Activated CD8-positive, alpha-beta memory T cell treated with anti-CD3 and anti-CD28 coated beads for 1 hour (primary cell): ENCODE measurements at places on chromosomes 2 and 18.

DNA sequence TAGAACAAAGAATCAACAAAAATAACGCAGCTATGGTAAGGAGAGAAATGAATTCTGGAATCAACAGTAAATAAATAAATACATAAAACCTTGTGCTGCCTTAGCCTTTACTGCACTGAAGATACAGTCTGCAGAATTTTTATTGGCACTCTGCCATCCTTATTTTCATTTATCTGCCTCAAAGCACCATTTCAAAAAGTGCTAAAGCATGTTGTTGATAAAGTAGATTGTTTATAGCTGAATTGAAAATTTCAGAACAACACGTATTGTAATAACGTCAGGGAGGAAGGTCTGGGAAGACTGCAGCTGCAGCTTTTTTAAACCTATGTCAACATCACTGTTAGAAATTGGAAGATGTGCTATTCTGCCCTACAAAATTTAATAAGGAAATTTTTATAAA, 787.2 kb downstream of the PLCL1 start:
- no peak for DNase-seq

- DNase-seq: no peak
These were observed 61.5 kb downstream of the BARD1 start for GRCh38 chr2:214747992-214748391.

GRCh38 chr2:195759877-195760276, 102.9 kb downstream of the SLC39A10 start:
- DNase-seq: no peak

GRCh38 chr2:170377500-170378207, 199.7 kb downstream of the MYO3B start:
- no peak for DNase-seq

GRCh38 chr2:189402932-189403331, 38.3 kb upstream of the WDR75 start:
- no peak for DNase-seq
